ENCODE measurements at places on chromosomes 12 and 14.

DNA sequence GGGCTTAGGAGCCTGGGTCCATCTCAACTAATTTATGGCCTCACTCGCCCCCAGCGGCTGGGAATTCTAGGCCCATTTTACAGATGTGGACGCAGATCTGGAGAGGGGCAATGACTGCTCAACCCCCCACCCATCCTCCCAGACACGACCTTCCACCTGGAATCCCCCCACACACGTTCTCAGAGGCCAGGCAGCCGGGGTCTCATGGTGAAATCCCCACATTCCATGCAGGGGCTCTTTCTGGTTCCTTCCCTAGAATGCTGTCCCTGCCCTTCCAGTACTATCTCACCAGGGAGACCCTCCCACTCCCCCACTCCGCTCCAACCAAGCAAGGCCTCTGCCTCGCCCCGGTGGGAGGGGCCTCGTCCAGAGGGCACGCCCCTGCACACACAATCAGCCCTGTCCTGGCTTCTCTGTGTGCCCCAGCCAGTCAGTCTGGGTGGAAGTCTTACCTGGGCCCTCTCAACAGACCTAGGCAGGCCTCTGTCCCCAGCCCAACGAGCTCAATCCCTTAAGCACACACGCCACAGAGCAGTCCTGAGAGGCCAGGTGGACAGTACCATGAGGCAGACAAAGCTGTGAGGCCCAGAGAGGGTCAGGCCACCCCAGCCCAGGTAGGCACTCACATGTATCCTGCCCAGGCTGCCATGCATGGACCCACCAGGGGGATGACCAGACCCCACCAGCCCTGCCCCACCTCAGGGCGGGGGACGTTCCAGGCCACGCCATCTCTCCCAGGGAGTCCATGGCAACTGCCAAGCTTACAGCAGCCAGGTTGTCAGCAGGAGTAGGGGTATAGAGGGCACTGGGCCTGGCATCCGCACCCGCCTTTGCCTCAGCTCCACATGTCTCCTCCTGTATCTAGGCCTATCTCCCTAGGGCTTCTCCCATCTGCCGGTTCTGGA lies 1.3 kb upstream of the ANKRD9 start:
- DNase-seq = no peak

DNA sequence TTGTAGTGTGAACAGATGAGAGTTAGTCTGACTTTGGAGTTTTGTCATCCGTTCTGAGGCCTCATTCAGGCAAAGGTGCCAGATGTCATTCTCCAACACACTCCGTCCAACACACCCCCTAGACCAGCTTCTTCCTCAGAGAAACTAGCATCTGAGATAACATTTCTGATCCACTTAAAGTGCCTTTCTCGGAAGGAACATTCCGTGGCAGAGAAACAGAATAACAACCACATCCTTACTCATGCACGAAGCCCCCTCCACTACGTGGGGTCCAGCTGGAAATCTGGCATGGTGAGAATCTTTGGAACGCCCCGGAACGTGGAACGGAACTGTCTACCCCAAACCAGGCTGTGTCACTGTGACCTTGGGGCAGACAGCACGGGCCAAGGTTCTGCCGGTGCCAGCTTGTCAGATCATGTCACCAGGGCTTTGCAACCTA lies 17.0 kb upstream of the BCL7A start:
- no peak for DNase-seq

DNA sequence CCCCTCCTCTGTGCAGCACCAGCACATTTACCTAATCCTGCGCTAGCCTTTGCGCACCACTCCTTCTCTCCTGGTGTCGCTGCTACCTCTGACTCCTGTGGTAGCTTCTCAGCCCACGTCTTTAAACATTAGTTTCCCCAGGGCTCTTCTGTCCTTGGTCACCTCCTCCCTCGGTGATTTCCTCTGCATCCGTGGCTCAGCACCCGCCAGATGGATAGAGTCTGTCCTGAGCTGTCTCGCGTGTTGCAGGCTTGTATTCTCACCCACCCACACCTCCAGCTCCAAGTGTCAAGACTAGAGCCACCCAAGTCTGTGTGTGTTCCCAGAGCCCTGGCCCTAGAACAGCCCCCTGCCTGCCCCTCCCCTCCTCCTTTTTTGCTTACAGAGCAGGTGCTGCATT lies 83.2 kb downstream of the EML1 start:
- no peak for DNase-seq

DNA sequence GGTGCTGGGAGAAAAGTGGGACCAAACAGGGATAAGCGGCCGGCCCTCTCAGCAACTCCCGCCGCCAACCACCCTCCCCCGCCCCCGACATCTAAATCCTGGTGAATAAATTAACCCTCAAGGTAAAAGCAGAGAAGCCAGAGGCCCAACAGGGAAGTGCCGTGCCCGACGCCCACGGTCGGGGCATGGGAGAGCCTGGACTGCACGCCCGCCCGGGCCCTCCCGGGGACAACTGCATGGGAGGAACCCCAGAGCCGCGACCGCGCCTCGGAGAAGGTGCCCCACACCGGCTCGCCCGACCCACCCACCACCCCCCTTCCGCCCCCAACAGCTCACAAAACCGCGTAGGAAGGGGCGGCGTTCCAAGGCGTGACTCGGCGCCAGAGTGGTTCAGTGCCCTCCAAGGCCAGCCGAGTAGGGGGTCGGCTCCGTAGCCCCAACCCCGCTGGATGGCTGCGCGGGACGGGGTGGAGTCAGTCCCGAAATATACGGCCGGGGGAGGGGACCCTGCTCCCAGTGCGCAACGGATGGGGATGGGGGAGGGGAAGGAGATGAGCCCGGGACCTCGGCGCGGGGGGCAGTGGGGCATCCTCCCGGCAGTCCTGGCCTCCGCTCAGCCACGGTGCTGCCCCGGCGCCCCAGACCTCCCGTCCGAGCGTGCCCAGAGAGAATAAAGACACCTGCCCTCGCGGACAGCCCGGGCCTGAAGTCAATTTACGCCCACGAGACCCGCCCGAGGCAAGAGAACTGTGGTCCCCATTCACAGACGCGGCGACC lies 732 bp downstream of the SLC25A29 start:
- no peak for DNase-seq

- no peak for DNase-seq
Measured at GRCh38 chr12:58140395-58140794, 199.0 kb downstream of the ATP23 start.

Measured in AG09309 (cell line).